ENCODE measurements at places on chromosomes 16 and 17. TPM values are rescaled to one million over a fixed set of nuclear protein-coding genes. Genes with fewer than 3 reads are reported as not detected.

The CACNG3 gene
- total RNA-seq: not detected

GRCh38 chr16:1088295-1089170 is 7.5 kb downstream of the C1QTNF8 start:
- DNase-seq: no peak

DNA sequence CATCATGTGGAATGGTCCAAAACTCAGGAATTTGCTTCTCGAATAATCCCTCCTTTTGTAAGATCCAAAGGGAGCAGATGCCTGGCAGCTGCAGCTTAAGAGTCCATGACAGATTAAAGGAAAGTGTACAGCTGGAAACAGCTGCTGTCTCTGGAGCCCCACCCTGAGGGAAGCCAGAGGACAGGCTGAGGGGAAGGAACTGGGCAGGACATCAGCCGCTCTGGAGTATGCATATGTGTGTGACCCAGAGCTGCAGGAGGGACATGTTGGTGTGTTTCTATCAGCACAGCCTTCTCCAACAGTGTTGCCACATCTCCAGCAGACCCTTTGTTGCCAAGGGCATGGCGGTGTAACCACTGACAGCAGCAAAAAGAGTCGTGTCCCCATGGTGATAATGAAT is 46.2 kb downstream of the CYB561 start:
- no peak for DNase-seq

GRCh38 chr16:50523710-50524109 is 24.5 kb upstream of the NKD1 start:
- no peak for DNase-seq

GRCh38 chr16:17014484-17015121 is 456.2 kb downstream of the XYLT1 start:
- no peak for DNase-seq

The CD300LB gene
- total RNA-seq: 0.12 TPM

All from B cell (primary cell).